NCI-H748 treated with DMSO at 0.1 percent for 48 hours (cell line): ENCODE measurements at places on chromosomes 7 and 10.

DNA sequence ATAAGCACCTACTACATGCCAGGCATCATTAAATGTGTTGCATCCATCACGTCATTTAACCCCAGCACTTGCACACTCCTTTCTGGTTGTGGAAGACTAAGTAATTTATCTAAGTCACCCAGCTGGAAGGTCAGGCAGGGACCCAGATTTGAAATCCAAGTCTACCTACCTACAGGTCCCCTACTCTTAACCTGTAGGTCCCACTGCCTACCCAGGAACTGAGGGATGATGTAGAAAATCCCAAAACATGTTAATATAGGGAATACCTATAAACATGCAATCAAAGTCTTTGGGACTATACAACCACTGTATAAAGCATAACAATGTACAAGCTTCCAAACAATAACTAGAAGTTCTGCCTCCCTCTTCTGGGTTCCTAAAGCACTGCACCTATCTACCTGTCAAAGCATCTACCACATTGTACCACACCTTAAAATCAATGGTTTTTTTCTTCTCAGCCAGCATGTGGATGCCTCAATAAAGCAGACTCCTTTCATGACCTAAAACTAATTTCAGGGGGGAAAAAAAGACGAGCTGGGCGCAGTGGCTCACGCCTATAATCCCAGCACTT, 5.6 kb downstream of the IL6 start:
- DNase-seq: peak; percentile 25

GRCh38 chr10:70753026-70753663, 32.0 kb downstream of the TBATA start:
- no peak for DNase-seq

DNA sequence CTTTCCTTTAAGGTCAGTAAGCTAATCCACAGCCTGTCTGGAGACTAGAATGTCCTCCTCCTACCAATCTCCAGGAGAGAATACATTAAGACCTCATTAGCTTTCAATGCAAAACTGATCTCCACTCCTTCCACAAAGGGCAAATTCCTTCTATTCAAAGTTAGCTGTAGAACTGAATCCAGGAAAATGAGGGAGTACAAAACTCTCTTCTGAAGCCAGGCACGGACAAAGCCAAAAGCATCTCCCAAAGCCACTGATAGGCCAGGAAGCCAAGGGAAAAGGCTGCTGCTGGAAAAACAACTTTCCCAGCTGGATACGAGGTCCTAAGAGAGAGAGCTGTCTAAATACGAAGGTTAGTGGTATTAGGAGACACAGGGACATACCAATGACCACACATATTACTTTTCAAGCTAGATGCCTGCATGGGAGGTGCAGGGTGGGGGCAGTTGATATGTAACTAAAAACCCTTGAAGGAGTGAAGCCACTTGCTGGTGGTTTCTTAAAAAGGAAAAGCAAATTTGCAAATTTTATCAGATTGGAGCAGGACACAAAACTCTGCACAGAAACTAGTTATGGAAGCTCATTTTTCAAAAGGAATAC, 43.6 kb downstream of the MKX start:
- no peak for DNase-seq

DNA sequence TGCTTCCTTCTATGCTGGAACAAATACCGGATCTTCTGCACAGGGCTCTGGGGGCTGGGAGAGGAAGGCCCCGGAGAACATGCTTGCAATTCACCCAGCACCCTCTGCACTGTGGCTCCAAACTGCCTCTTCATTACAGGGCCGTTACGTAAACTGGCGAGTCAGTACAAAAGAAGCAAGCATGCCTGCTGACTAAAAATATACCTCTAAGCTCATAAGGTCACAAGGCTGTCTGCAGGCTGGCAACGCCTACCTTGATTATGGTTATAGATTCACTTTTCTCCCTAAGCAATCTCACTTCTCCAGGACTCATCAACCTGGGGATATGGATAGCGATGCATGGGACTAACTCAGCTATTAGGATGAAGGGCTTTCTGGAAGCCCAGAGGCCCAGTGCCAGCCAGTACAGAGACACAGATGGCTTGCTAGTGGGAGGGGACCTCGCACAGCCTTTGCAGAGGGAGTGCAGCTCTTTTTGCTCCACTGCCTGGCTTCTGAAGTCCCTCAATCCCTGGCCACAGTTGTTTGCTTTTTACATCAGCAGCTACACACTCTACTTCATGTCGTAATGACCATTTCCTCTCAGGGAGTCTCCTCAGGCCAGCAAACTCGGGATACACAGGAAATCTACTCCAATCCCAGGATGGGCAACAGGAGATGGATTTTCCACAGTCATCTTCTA, 96.1 kb downstream of the SH3PXD2A start:
- no peak for DNase-seq

GRCh38 chr7:133822001-133822641, 305.0 kb upstream of the LRGUK start:
- no peak for DNase-seq

GRCh38 chr7:123712619-123713018, 36.2 kb downstream of the WASL start:
- no peak for DNase-seq

DNA sequence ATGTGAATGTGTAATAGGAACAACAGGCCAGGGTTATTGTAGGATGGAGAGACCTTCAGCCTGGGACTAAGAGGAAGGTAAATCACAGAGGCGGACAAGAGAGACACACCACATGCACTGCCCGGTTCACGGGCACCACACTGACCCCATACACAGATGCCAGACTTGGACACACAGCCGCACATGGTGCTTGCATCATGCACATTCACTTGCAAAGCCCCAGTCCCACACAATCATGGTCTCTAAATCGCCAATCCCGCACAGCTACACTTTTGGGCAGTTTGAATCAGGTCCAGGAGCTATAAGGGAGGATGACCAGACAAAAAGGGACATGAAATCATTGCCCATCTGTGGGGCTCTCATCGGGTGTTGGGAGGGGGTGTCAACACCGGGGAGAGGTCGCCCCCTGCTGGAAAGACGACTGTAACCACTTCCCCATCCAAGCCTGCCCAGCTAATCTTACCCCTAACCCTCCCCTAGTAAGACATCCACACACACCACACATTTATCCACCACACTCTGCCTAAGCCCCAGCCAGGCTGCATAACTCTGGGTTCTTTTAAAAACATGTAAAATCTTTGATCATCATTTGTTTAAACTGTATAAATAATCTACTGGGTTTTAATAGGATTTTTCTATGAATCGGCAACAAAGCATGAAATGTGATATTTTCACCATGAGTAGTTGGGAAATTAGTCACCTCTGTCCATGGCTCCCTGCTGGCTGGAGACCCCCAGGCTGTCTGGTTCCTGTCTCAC, 40.5 kb upstream of the SLF2 start:
- DNase-seq: peak; percentile 15

GRCh38 chr10:78528749-78529204, 495.1 kb downstream of the RPS24 start:
- DNase-seq: peak; percentile 86

DNA sequence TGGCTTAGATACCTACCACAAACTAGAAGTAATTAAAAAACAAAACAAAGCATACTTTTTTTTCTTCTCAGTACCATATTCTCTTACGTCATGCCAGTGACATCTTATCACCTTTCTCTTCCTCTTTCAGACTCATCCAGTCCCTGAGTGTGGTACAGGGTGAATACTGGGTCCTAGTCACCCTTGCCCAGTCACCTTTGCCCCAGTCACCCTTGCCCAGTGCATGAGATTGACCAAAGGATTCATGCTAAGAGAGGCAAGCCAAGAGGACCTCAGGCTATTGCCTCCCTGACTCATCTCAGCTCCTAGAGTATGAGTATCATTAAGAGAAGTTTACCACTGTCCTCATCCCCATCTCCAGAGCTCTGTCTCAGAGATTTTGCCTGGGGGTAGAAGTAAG, 10.0 kb upstream of the TSPAN12 start:
- DNase-seq: no peak

DNA sequence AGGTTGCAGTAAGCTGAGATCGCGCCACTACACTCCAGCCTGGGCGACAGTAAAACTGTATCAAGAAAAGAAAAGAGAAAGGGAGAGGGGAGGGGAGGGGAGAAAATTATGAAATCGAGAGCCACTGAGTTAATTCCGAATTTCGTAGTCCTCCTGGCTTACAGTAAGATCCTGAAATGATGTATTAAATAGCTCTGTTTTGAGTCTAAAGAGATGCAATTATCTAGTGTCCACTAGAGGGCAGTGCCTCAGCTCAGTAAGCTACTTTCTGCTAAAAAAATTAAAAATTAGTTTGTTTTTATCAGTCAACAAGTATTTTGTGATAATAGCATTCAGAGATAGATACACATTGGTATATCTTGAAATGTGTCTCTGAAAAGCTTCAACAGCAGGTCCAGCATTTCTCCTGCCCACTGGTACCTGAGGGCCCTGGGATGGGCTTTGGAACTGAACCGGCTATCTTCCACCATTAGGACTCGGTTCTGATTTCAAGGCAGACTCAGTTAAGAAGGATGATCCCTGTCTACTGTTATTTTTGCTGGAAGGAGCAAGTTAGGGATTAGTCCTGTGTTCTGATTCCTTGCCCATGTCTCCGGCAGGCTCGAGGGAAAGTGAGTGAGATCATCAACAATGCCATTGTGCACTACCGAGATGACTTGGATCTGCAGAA, 19.5 kb downstream of the TSPAN33 start:
- DNase-seq: peak; percentile 9

DNA sequence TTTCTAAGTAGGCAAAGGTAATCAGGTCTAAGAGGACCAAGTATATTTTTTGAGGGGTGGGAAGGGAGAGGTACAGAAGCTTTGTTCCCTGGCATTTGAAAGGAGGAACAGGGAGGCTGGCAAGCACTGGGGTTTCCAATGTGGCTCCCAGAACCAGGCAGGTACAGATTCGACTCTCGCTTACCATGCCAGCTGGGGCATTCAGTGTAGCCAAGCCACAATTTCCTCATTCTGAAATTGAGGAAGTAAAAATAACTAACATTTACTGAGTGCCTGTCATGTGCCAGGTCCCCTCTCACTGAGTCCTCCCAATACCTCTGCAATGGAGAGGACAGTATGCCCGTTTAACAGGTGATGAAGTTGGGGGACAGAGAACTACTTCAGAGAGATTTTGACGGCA, 45.9 kb upstream of the BET1 start:
- DNase-seq: no peak

GRCh38 chr7:1548438-1548831, 7.6 kb downstream of the TMEM184A start:
- DNase-seq: no peak

- DNase-seq: no peak
Observed at GRCh38 chr7:138257459-138258196, 181.4 kb downstream of the AKR1D1 start.

DNA sequence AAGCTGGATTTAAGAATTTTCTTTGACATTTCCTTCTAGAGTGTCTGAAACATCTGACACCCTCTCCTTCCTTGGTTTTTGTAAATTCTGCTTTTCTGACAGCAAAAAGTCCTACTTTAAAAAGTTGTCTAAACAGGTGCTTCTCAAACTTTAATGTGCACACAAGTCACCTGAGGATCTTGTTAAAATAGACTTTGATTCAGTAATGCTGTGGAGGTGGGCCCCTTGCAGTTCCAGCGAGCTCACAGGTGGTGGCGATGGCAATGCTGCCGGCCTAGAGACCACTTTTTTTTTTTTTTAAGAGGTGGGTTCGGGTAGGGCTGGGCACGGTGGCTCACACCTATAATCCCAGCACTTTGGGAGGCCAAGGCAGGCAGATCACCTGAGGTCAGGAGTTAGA, 77.1 kb downstream of the ABCC2 start:
- no peak for DNase-seq

- DNase-seq: no peak
Observed at GRCh38 chr10:103265717-103266329, 11.1 kb upstream of the INA start.
